Right atrium auricular region (tissue), 2 donors: ENCODE measurements at places on chromosomes 3 and 15. TPM values are rescaled to one million over a fixed set of nuclear protein-coding genes. Genes with fewer than 3 reads are reported as not detected.

Gene GP9
- not detected for total RNA-seq

Gene DUOXA2
- total RNA-seq, result not detected

Gene SLC6A20
- total RNA-seq, result not detected

- no peak for DNase-seq
Measured at GRCh38 chr15:67174446-67174845, 80.0 kb downstream of the AAGAB start.

DNA sequence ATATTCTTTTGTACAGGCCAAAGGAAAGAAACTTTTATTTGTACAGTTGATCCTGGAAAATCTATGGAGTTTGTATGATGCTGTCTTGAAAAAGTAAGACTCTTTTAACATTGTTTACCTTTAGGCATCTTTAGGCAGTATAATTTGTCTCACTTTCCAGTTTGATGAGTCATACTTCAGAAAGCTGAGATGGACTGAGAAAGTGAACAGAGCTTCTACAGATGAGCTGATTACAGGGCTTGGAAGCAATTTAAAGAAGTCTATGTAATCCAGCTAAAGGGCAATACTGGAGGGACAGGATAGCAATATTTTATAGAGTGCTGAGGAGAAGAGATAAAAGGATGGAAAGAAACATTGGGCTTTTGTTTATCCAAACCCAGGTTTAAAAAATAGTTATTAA, 123.5 kb upstream of the GOLGA6L4 start:
- DNase-seq, result no peak

DNA sequence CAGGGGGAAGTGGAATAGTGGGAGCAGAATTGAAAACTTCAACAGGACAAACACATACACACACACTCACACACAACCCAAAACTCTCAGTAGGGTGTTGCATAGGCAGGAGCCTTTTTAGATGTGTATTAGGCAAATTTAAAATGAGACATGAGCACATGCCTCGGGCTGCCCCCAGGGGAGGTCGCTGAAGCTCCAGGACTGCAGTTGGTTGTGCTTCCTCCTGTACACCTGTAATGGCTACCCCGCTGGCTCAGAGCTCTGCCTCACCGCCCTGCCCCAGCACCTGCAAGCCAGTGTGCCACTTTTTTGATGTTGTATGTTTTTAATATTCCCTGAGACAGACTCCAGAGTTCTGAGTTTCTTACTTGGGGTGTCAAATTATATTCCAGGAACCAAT, 303.4 kb upstream of the NR2E3 start:
- no peak for DNase-seq

GRCh38 chr3:126521122-126521891, 2.6 kb upstream of the CHST13 start:
- no peak for DNase-seq

DNA sequence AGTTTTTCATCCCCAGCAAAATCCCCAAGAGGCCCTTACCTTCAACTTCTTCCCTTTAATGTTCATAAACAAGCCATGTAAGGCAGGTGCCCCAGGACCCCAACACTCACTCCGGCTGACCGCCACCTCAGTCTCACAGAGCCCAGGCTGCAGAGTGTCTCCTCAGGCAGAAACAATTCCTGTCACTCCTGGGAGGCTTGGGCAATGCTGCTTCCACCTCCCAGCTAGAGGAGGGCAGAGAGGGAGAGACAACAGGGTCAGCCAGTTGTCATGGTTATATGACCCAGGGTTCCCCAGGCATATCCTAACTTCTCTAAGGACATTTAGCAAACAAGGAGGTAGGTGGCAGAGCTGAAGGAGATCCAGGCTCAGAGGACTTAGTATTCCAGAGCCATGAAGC, at the start of gene PLIN1:
Gene PLIN1 (minus strand): TSS at position 156 of the 400 bp plus-strand sequence. CDS start 1,878 bp downstream, outside the sequence.
- DNase-seq, result no peak
